Endothelial cell of umbilical vein (primary cell): ENCODE measurements at places on chromosomes 11 and 22.
A peak's percentile ranks its signal among the peaks of the same experiment; 100 is the strongest.

DNA sequence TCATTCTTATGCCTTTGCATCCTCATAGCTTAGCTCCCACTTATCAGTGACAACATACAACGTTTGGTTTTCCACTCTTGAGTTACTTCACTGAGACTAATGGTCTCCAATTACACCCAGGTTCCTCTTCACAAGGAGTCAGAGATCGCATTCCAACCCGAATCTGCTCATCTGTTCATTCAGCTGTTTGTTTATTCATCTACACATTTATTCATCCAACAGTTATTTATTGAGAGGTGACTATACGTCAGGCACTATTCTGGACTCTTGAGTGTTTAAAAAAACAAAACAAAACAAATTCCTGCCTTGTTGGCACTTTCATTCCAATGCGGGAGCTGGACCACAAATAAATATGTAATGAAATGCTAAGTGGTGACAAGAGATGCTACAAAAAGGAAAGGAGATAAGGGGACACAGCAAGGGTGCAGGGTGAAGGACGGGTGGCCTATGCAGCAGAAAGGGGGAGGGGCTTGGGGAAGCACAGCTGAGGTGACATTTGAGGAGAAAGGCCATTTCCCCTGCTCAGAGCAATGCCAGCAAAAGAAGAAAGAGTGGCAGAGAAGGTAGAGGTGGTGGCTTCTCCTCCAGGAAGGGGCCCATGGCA lies 393.8 kb upstream of the SYN3 start:
- no peak for DNase-seq

DNA sequence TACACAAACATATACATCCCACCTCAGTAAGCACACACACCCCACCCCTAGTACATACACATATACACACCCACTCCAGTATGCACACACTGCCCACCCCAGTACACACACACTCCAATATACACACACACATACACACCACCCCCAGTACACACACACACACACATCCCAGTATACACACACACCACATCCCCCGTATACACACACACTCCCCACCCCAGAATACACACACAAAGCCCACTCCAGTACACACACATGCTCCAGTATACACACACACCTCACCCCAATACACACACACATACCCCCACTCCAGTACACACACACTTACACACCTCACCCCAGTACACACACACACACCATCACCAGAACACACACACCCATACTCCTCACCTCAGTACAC lies 7.4 kb downstream of the TECTA start:
- DNase-seq: no peak

DNA sequence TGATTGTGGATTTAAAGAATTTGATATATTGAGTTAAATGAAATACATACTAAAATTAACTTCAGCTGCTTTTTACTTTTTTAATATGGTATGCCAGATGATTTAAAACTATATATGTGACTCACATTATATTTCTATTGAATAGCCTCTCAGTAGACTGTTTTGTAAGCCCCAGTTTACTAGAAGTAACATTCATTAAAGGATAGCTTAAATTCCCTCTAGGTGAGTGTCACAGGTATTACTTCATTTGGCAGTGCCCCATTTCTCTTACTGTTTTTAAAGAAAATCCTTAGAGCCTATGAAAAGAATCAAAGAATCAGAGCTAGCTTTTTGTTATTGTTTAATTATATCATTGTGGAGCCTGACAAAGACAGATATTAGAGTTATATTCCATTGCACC lies 48.6 kb downstream of the ZC3H12C start:
- DNase-seq: no peak

- no peak for DNase-seq
Observed at GRCh38 chr22:50140615-50141014, 29.9 kb upstream of the PANX2 start.

- no peak for DNase-seq
Observed at GRCh38 chr22:49993649-49994360, 18.8 kb downstream of the IL17REL start.

GRCh38 chr11:111091321-111091938 lies 154.1 kb upstream of the POU2AF2 start:
- no peak for DNase-seq

DNA sequence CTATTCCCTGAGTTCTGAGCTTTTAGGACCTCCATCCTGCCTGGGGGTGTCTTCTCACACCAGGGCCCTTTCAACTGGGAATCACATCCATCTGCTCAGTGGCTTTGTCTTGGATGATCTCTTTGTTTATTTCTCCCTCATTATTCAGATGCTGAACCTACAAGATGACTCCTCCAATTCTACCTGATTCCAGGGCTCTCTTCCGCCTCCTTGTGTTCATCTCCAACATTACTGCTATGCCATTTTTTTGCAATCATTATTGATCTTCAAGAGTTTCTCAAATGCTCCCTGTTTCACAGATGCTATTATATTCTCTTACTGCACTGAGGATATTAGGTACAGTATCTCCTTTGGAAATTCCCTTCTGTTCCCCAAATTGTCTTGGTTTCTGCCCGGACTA lies 307.7 kb downstream of the SHANK2 start:
- DNase-seq: no peak

DNA sequence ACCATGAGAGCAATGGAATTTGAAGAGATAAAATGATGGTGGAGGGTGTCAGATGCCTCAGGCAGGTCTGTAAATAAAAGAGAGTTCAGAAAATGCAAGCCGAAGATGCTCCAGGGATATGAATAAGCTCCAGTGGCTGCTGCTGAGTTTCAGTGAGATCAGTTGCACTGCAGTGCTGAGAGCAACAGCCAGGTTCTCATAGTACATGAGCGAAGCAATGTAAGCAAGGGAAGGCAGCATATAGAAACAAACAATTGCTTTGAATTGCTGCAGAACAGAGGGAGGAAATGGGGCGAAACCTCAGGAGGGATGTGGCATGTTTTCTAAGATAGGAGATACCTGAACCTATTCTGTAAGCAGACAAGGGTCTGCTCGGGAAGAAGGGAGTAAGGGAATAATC lies 369.5 kb downstream of the AASDHPPT start:
- no peak for DNase-seq

DNA sequence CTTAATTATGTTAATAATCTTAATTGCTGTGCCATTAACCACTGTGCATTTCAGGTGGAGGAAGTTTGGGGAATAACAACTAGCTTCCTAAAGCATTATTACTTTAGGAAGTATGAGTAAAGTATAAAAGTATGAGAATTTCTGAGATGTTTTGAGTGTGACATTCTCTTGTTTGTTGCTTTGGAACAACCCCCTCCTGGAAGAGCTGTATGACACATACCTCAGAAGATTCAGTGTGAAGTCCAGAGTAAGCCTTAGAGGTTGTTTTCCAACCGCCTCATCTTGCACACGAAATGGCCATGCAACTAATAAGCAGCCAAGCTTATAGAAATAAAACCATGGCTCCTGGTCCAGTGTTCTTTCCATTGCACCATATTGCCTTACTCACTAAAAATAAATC lies 21.7 kb downstream of the CCDC81 start:
- DNase-seq: peak; percentile 48

DNA sequence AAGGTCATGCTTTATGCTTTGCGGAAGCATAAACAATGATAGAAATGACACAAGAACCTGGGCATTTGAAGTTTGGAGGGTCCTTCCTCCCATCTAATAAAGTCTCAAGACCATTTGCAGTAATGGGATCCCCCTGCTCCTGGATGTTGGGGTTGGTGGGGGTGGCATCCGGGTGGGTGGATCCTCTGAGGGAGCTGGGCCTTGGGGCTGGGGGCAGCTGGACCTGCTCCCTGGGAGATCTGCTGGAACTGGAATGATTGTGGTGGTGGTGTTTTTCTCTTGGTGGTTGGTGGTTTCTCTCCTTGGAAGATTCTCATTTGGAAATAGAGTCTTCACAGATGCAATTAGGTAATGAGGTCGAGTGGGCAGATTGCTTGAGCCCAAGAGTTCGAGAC lies 2.2 kb upstream of the NAP1L4 start:
- DNase-seq: no peak

- no peak for DNase-seq
Observed at GRCh38 chr22:26825960-26826935, 168.9 kb downstream of the MIAT start.

- no peak for DNase-seq
Observed at GRCh38 chr11:128734103-128734831, 40.4 kb downstream of the FLI1 start.

- DNase-seq: no peak
Observed at GRCh38 chr11:612201-612960, 3.4 kb downstream of the IRF7 start.

DNA sequence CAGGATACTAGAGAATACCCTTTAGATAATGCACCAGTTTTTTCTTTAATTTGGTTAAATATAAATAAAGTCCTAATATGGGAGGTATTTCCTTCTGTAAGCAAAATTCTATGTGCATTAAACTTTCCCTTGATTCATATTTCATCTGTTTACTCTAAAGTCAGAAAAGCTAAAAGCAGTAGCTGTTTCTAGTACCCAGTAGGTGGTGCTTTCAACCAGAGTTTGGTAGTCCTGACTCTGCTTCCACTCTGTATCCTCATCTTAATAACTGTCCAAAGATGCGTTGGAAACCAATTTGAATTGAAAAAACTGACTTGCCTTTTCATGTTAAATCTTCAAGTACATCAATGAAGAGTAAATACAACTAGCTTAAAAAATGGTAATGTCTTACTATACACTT lies 1065.2 kb downstream of the JRKL start:
- DNase-seq: peak; percentile 16

DNA sequence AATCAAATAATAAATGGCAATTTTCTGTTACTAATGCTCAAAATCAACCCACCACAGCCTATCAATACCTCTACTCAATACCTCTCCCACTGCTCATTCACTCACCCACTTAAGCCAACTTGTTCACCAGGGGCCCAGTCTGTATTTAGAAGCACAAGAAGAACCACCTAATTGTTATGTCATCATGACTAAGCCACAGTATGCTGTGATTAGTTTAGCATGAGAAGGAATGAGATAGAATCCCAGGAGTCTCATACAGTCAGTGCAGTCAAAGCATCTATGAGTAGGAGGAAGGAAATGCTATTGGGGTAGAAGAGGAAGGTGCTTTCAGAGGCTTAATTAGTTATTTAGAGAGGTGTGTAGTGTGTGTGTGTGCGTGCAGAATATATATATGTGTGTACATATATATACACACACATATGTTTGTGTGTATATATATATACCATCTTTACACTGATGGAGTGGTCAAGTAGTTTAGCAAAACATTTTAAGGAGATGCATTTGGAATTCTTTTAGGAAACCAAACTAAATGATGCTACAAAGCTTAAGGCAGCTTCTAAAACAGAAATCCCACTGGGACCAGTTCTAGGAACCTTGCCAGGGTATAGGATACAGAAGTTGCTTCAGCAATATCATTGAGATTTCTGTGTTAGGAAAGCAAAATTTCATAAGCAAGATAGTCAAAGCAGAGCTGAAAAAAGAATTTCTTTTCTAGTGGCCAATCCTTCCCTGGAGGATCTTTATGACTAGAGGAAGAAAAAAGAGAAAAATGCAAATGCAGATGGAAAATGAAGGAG lies 27.5 kb downstream of the KCNA4 start:
- DNase-seq: no peak

DNA sequence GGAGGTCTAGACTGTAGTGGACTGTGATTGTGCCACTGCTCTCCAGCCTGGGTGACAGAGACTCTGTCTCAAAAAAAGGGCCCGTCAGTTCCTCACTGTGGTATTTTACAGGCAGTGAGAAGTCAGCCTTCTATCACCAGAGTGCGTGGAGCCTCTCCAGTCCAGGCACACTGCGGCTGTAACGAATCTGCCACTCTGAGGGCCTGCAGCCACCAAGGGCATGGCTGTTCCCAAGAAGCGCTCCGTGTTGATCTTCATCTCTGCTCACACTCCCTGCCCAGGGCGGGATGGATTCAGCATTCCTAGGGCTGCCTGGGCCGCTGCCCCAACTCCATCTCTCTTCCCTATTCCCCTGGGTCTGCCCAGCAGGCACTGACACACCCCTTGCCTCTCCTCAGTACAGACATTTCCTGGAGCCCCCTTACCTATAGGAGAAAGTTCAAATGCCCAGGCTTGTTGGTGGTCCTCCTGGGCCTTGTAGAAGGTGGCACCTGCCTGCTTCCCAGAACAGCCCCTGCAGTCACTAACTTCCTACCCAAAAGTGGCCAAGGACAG lies 148.4 kb downstream of the CACNA1I start:
- no peak for DNase-seq

- peak; percentile 82 for DNase-seq
Observed at GRCh38 chr11:104136861-104137260, 27.1 kb downstream of the PDGFD start.

DNA sequence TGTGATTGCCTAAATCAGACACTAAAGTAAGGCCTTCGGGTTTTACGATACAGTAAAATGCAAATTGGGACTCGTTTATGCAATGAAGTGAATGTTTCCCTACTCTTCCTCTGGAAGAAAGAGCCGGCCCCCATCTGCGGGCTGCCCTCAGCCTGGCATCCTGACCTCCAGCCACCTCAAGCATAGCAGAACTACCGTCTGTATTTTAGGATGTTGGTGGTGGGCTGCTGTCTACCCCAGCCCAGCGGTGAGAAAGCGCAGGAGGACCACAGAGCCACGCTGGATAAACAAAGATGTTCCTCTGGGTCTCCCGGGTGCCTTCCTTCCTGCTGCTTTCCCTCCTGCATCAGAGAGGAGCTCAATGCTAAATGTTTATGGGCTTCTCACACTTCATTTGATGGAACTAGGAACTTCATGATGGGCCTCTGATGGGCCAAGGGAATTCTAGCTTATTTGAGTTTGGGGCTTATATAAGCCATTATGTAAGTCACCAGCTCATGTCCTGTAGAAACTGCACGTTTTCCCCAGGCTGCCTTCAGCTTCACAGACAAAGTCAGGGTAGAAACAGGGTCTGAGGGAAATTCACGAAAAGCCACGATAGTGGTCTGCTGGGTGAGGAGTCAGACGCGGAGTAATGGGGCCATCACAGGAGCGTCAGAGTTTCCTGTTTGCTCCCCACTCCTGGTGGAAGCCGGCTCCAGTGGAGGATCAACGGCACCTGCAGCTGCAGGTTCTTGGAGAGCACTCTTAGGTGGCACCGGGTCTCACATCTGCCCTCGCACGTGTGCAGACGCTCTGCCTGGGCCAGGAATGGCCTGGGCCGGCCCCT lies 287.4 kb downstream of the BRD1 start:
- DNase-seq: no peak

- DNase-seq: no peak
Observed at GRCh38 chr11:3133261-3134217, 31.6 kb downstream of the OSBPL5 start.

GRCh38 chr11:112734207-112734606 lies 227.0 kb upstream of the NCAM1 start:
- no peak for DNase-seq
